ENCODE measurements at places on chromosomes 7 and 10. TPM values are rescaled to one million over a fixed set of nuclear protein-coding genes. Genes with fewer than 3 reads are reported as not detected.

IFIT1B gene
- total RNA-seq, result not detected

FAM180A gene
- total RNA-seq, result 10.3 TPM

PRSS37 gene
- total RNA-seq, result not detected

NANOS1 gene
- total RNA-seq, result 0.34 TPM

BAIAP2L1 gene
- total RNA-seq, result 28.9 TPM

PNLIPRP1 gene
- total RNA-seq, result not detected

CLEC2L gene
- total RNA-seq, result not detected

NEBL gene
- total RNA-seq, result 52.0 TPM

MAP3K8 gene
- total RNA-seq, result 41.8 TPM

VAX1 gene
- not detected for total RNA-seq

CYCS gene
- 40.5 TPM for total RNA-seq

GCK gene
- 1.2 TPM for total RNA-seq

NUPR2 gene
- total RNA-seq, result 6.1 TPM

OR2A1 gene
- 0.03 TPM for total RNA-seq

LDB3 gene
- 0.93 TPM for total RNA-seq

SOSTDC1 gene
- total RNA-seq, result 15.9 TPM

GPRIN2 gene
- 118 TPM for total RNA-seq

SLIT1 gene
- not detected for total RNA-seq

SPDYE6 gene
- not detected for total RNA-seq

EBLN1 gene
- total RNA-seq, result not detected

SMO gene
- 9.7 TPM for total RNA-seq

CACUL1 gene
- total RNA-seq, result 20.8 TPM

ADCYAP1R1 gene
- not detected for total RNA-seq

NPTX2 gene
- 17.6 TPM for total RNA-seq

TRPV6 gene
- total RNA-seq, result 13.4 TPM

NPC1L1 gene
- total RNA-seq, result not detected

TMEM254 gene
- 74.4 TPM for total RNA-seq

NUTM2D gene
- total RNA-seq, result 4.7 TPM

PILRA gene
- 2.4 TPM for total RNA-seq

SPDYE2 gene
- not detected for total RNA-seq

CTNNA3 gene
- 0.19 TPM for total RNA-seq

CYP2C19 gene
- 0.25 TPM for total RNA-seq

CTAGE15 gene
- 2.3 TPM for total RNA-seq

CCL24 gene
- total RNA-seq, result 0.64 TPM

FAM221A gene
- total RNA-seq, result 8.7 TPM

HPSE2 gene
- 2.3 TPM for total RNA-seq

CNNM1 gene
- total RNA-seq, result 3.6 TPM

PLAC9 gene
- total RNA-seq, result 17.4 TPM

LRMDA gene
- total RNA-seq, result 1.3 TPM

LIPM gene
- 32.8 TPM for total RNA-seq

ADO gene
- 21.9 TPM for total RNA-seq

GDF10 gene
- 1.2 TPM for total RNA-seq

CALML3 gene
- total RNA-seq, result 115 TPM

NXPH1 gene
- not detected for total RNA-seq

COPS6 gene
- 42.7 TPM for total RNA-seq

SYT15 gene
- total RNA-seq, result 0.55 TPM

CALD1 gene
- 30.3 TPM for total RNA-seq

TRPV5 gene
- not detected for total RNA-seq

ACSL5 gene
- total RNA-seq, result 7.0 TPM

CAMK2B gene
- total RNA-seq, result 2.6 TPM

GIMAP7 gene
- total RNA-seq, result 2.4 TPM

TAS2R4 gene
- total RNA-seq, result 0.30 TPM

CRHR2 gene
- 0.45 TPM for total RNA-seq

EPHB6 gene
- 229 TPM for total RNA-seq

Data from lower leg skin (tissue), 4 donors.